ENCODE measurements at places on chromosomes 6 and 20.
A peak's percentile ranks its signal among the peaks of the same experiment; 100 is the strongest.

DNA sequence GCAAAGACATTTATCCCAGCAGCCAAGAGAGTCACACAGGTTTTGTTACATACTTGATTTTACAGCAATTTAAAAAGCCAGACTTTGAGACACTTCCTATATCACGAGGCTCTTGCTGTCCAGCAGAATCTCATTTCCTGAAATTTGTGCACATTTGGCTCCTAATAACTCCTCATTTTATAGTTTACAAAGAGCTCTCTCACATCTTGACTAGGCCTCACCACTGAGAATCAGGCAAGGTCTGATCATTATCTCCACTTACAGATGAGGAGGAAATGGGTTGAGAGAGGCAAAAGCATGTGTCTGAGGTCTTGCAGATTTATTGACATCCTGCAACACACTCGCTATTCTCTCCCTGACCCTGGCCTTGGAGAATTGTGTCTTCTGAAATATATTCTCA, 426.8 kb downstream of the MAFB start:
- no peak for DNase-seq

- no peak for DNase-seq
These were observed 6.1 kb upstream of the GJA10 start for GRCh38 chr6:89888138-89888514.

DNA sequence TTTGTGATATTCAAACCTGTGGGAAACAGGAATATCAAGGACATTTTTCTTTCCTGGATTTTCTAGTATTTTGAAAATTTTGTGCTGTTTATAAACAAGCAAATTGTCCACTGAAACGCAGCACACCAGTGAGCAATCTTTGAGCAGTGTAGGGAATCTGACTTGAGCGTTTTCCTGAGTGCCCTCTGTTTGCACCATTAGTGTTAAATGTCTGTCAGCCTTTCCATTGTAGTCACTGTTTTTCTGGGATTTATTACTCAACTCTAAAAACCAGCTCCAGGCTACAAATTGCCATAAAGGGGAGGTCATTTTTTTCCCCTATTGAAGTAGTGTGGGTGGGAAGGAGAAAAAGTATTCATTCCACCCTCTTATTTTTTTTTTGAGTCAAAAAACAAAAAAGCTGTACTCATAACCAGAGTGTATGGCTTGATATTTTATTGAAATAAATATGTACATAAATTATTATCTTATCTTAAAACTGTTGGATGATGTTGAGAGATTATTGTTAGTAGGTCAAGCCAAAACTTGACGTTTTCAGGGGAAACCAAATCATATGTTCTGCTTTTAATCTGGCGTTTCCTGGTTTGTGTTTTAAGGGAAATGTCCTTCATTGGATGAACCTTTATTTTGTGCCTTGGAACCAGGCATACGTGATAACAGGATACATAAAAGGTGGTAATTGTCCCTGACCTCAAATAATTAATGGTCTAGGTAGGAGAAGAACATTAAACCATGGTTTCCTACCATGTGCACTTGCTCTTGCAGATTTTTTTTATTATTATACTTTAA, 51.8 kb downstream of the TSHZ2 start:
- no peak for DNase-seq

DNA sequence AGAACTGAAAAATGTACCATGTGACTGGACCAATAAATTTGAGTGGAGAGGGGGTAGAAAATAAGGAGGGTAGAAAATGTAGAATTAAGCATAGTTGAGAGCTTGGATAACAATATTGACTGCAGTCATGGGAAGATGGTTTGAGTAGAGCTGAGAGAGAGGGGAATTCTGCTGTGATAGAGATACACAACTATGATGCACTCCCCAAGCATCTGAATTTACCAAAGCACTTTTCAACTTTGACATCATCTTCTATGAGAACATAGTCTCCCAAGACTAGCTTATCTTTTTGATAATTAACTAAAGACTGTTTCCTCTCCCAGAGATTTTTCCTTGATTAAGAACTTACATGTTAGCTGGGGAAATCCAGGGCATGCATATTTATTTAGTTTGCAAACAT, 103.1 kb downstream of the TNFRSF21 start:
- no peak for DNase-seq

DNA sequence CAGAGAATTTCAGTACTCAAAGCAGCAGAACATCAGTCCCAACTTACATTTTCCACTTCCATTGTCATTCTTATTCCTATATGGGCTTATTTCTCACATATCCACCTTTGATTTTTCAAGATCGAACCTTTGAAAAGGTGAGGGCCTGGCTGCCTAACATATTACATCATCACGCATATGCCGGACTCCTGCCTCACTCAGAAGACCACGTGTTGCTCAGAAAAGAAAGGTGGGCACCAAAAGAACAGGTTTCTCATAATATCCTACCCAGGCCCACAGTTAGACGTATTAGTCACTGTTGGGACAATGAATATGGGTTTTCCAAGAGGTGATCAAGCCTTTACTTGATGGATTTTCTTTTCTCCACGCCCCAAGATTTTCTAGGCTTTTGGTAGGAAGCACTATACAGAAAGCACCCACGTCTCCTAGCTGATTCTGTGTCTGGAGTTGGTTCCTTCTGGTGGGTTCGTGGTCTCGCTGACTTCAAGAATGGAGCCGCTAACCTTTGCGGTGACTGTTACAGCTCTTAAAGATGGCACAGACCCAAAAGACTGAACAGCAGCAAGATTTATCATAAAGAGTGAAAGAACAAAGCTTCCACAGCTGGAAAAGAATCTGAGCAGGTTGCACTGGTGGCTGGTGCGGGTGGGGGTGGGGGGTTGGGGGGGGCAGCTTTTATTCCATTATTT, 168.9 kb downstream of the ATXN1 start:
- no peak for DNase-seq

DNA sequence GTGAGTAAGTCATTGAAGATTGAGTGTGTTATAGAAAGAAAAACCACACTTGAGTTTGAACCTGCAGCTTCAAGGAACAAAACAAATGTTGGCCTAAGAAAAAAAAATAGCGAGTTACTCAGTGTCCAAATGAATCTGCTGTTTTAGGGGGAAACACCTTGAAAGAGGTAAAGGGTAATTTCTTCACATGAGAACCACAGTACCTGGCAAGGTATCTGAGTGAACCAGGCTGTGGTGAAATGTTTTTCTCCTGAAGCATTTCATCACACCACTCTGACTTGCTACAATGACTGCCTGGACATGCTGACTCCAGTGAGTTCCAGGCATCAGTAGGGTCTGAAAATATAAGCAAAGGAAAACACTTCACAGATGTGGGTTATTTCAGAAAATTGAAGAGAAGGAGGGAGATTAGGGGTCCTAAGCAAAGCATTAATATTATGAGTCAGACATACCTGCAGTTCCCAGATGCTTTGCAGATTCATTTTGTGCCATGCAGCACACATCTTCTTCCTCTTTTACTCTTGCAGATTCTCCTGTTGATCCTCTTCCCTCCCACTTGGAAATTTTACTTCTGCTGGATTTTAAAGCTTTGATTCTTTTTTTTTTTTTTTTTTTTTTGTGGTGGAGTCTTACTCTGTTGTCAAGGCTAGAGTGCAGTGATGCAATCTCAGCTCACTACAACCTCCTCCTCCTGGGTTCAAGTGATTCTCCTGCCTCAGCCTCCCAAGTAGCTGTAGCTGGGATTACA, 206.2 kb upstream of the SGK1 start:
- DNase-seq: peak; percentile 5

DNA sequence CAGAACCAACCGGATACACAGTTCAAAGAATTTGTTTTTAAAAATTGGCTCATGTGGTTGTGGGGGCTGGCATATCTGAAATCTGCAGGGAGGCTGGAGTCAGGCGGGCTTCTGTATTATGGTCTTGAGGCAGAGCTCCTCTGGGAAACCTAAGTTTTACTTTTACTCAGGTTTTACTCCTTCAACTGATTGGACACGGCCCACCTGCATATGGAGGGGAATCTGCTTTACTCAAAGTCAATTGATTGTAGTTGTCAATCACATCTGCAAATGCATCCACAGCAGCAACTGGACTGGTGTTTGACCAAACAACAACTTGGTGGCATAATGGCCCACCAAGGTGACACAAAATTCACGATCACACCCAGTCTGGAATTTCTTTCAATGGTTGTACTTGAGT, 103.4 kb downstream of the ERMARD start:
- DNase-seq: no peak

DNA sequence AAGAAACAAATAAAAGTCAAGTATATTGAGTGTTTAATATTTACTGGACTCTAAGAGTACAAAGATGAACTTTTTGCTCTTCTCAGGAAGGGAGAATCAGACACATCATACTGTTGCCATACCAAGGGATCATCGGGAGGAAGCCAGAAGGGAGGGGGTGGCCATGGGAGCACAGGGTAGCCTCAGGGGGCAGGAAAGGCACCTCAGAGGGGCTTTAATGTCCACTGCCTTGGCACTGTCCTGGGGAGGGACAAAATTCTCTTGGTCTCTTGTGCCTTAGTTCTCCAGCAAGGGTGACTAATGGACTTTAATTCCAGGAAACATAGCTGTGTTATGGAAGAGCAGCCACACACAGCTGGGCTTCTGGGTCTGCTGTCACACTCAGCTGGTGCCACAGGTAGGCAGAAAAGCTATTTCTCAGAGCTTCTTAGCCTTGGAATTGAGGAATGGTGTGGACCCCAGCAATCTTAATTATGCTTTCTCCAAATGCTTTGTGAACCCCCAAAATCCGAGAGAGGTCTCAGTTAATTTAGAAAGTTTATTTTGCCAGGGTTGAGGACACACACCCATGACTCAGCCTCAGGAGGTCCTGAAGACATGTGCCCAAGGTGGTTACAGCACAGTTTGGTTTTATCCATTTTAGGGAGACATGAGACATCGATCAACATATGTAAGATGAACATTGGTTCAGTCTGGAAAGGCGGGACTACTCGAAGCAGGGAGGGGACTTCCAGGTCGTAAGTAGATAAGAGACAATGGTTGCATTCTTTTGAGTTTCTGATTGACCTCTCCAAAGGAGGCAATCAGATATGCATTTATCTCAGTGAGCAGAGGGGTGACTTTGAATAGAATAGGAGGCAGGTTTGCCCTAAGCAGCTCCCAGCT, 53.2 kb downstream of the MRAP2 start:
- no peak for DNase-seq
